ENCODE measurements at places on chromosomes 2 and 18. TPM values are rescaled to one million over a fixed set of nuclear protein-coding genes. Genes with fewer than 3 reads are reported as not detected.

Gene GPAT2
- total RNA-seq, result 0.28 TPM

Gene LOXL3
- 14.2 TPM for total RNA-seq

Gene FBXO41
- 0.83 TPM for total RNA-seq

Gene SKA1
- 13.9 TPM for total RNA-seq

Gene DUSP11
- total RNA-seq, result 28.6 TPM

Gene HOXD3
- not detected for total RNA-seq

Gene ABCB11
- not detected for total RNA-seq

Gene DCDC2C
- total RNA-seq, result not detected

Gene LMAN2L
- total RNA-seq, result 22.9 TPM

Gene TXNDC2
- total RNA-seq, result 0.18 TPM

Gene POTEI
- not detected for total RNA-seq

Gene CELF4
- not detected for total RNA-seq

Gene IL36RN
- total RNA-seq, result not detected

Gene FECH
- total RNA-seq, result 29.2 TPM

Gene GPR45
- not detected for total RNA-seq

Gene TTC32
- 1.9 TPM for total RNA-seq

Gene ASXL3
- under 0.01 TPM for total RNA-seq

Gene C2orf78
- not detected for total RNA-seq

Gene COL6A3
- 1,501 TPM for total RNA-seq

Gene ZSWIM2
- total RNA-seq, result not detected

Gene NYAP2
- total RNA-seq, result not detected

Gene COL5A2
- 257 TPM for total RNA-seq

Gene MGAT4A
- under 0.01 TPM for total RNA-seq

Gene FTCDNL1
- total RNA-seq, result 0.18 TPM

Gene PPP1R1C
- total RNA-seq, result 0.28 TPM

Gene DUSP28
- 2.5 TPM for total RNA-seq

Gene NFE2L2
- total RNA-seq, result 83.5 TPM

Gene HMSD
- 0.28 TPM for total RNA-seq

Gene NGEF
- 1.1 TPM for total RNA-seq

Gene SERPINB4
- not detected for total RNA-seq

Gene BMP10
- total RNA-seq, result not detected

Gene ITGB6
- total RNA-seq, result under 0.01 TPM

Gene SP100
- total RNA-seq, result 82.5 TPM

Gene SCN3A
- 1.4 TPM for total RNA-seq

Gene ACADL
- not detected for total RNA-seq

Gene LRRFIP1
- 52.2 TPM for total RNA-seq

Gene SCYGR4
- total RNA-seq, result not detected

Gene TANK
- total RNA-seq, result 41.9 TPM

Gene SP5
- total RNA-seq, result not detected

Gene LIMS3
- total RNA-seq, result 12.7 TPM

Gene TUBA3E
- total RNA-seq, result not detected
